Upper lobe of left lung (tissue), 6 donors: ENCODE measurements at places on chromosomes 11 and 22.

DNA sequence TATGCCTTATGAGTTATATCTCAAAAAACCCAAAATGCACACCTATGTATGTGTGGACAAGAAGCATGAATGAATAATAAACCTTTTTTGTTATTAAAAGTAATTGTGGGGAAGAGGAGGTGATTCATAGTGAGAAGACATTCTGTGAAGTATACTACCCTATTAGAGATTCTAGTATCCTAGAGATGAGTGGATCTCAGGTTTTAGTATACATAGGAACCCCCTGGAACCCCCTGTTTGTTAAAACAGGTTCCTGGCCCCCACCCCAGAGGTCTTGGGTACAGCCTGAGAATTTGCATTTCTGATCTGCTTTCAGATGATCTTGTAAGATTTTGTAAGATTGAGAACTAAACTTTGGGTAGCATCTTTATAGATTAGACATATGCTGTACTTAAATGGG lies 17.5 kb downstream of the NUCB2 start:
- H3K4me3 ChIP-seq: no peak overlapping the region
- no peak overlapping the region for H3K27ac ChIP-seq
- H3K4me1 ChIP-seq: no peaks in the 10 kb centered on the region
- H3K36me3 ChIP-seq: no peaks in the 10 kb centered on the region

GRCh38 chr11:61118004-61118403 lies 15.7 kb downstream of the CD5 start:
- no peak for DNase-seq
- no peaks in the 10 kb centered on the region for H3K36me3 ChIP-seq
- H3K4me1 ChIP-seq: no peaks in the 10 kb centered on the region
- H3K27ac ChIP-seq: no peak overlapping the region
- H3K4me3 ChIP-seq: no peak overlapping the region

DNA sequence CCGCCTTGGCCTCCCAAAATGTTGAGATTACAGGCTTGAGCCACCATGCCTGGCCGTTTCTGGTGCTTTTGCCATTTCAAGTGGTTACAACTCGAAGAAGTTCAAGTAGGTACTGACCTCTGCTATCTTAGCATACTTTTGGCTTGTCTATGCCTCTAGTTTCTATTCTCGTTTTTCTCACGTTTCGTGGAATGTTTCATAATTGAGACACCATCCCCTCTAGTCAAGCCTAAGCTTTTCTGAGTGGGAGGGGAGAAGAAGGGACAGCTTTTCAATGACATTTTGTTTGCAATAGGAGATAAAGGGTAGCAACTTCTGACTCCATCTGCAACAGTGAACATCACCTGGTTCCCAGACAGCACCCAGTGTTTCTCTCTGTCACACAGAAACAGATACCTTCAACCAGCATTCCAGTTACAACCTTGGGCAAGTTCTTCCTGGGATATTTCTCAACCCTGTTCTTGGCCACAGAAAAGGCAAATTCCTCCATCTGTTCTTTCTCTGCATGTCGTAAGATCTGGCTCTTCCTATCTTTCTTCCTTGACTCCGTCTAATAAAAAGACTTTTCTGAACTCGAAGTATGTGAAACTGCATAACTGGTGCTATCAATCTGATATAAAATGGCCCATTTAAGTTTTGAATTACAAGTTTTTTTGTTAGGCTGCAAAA lies 25.5 kb downstream of the DDI1 start:
- H3K36me3 ChIP-seq: no peaks in the 10 kb centered on the region
- H3K4me3 ChIP-seq: no peak overlapping the region
- no peak for DNase-seq
- no peaks in the 10 kb centered on the region for H3K27me3 ChIP-seq
- no peak overlapping the region for H3K27ac ChIP-seq

DNA sequence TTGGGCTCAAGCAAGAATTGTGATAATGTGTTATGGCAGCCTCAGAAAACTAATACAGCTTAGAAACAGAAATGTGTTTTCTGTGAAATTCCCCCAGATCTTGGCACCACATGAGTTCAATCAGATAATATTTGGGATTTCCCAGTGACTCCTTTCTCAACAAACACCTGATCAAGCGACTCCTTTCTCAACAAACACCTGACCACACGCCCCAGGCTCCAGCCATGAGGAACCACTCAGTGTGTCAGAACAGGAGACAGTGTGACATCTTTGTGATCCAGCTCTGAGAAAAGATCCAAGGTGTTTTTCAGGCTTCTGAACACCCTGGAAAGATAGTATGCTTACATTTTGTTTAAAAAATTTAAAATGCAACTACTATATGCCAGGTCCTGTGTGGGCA lies 1.9 kb upstream of the UVRAG start:
- no peaks in the 10 kb centered on the region for H3K36me3 ChIP-seq
- no peak overlapping the region for H3K4me3 ChIP-seq
- peaks cover 34% of the 10 kb centered on the region for H3K4me1 ChIP-seq
- no peaks in the 10 kb centered on the region for H3K27me3 ChIP-seq

- DNase-seq: no peak
- H3K27ac ChIP-seq: no peak overlapping the region
- no peaks in the 10 kb centered on the region for H3K27me3 ChIP-seq
- no peaks in the 10 kb centered on the region for H3K4me1 ChIP-seq
Measured at GRCh38 chr22:49151256-49152126, 676.2 kb downstream of the BRD1 start.

GRCh38 chr11:122979815-122980595 lies 1.6 kb downstream of the BSX start:
- DNase-seq: no peak
- H3K27ac ChIP-seq: no peak overlapping the region
- H3K36me3 ChIP-seq: no peaks in the 10 kb centered on the region
- H3K4me3 ChIP-seq: no peak overlapping the region
- peaks cover 63% of the 10 kb centered on the region for H3K27me3 ChIP-seq
- peaks cover 23% of the 10 kb centered on the region for H3K4me1 ChIP-seq

- H3K36me3 ChIP-seq: peaks cover 11% of the 10 kb centered on the region
- peak overlapping the region; percentile 76 for H3K27ac ChIP-seq
- H3K4me1 ChIP-seq: peaks cover 36% of the 10 kb centered on the region
- peak overlapping the region; percentile 95 for H3K4me3 ChIP-seq
- peak; percentile 87 for DNase-seq
Measured at GRCh38 chr11:63813563-63814382, 517 bp downstream of the SPINDOC start.

DNA sequence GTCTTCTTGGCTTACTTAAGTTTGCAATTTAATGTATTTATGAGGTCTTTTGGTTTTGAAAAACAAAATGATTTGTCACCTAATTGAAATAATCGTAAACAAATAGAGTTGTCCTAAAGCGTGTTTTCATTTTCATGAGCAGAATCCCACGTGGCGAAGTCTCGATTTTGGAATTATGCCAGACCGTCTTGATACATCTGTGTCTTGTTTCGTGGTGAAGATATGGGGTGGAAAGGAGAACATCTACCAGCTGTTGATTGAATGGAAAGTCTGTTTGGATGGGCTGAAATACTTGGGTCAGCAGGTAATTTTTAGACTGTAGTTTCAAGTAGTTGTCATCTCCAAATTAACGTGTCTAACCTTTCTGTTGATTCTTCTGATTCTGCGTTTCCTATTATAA lies 64.7 kb downstream of the UVRAG start:
- no peak overlapping the region for H3K27ac ChIP-seq
- H3K4me3 ChIP-seq: no peak overlapping the region
- H3K27me3 ChIP-seq: no peaks in the 10 kb centered on the region
- H3K4me1 ChIP-seq: no peaks in the 10 kb centered on the region
- peaks cover 14% of the 10 kb centered on the region for H3K36me3 ChIP-seq
